ENCODE measurements at places on chromosomes 1 and 21.

GRCh38 chr21:33041981-33042380, 16.2 kb downstream of the OLIG2 start:
- DNase-seq, result no peak

DNA sequence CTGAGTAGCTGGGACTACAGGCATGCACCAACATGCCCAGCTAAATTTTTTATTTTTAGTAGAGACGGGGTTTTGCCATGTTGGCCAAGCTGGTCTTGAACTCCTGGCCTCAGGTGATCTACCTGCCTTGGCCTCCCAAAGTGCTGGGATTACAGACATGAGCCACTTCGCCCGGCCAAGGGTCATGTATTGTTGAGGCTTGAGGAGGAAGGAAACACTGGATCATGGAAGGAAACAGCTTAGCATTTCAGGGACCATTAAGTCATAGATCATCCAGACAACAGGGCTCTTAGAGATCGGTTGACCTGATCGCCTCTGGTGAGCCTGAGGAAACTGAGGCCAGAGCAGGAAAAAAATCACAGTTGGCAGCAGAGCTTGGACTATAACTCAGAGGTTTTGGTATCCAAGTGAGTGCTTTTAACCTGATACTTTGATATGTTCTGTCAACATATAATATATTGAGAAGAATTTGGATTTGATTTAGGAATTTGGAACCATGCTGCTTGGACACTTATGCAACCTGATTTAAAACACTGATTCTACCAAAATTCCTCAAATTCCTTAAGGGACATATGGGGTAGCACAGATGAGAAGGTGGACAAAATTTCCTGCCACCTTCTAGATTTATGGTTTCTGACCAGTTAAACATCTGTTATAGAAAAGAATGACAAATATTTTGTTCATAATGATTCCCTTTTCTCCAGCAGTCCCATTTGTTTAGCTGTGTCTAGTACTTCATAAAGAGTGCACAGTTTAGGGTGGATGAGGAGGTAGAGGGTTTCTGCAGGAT, 13.1 kb upstream of the BMP8A start:
- no peak for DNase-seq

- DNase-seq, result no peak
Observed at GRCh38 chr1:205066141-205066818, 18.0 kb downstream of the TMEM81 start.

DNA sequence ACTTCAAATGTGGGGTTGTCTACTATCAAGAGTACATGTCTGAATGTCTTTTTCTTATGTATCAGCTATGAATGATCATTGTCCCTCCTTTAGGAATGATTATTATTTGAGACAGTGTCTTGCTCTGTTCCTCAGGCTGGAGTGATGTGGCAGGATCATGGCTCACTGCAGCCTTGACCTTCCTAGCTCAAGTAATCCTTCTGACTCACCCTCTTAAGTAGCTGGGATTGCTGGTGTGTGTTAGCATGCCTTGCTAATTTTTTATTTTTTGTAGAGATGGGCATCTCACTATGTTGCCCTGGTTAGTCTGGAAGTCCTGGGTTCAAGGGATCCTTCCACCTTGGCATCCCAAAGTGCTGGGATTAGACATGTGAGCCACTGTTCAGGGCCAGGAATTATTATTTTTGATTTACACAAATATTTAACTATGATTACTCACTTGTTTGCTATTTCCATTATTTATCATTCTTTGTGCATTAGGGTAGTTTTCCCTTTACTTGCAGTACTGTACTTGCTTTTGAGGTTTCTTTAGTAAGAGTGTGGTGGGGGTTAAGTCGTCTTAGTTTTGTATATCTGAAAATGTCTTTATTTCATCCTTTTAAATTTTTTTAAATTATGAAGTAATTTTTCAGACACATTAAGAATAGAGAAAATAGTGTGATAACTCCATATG, 12.8 kb downstream of the S100A7 start:
- peak; percentile 30 for DNase-seq

- DNase-seq, result no peak
Observed at GRCh38 chr1:240287722-240288121, 196.0 kb downstream of the FMN2 start.

DNA sequence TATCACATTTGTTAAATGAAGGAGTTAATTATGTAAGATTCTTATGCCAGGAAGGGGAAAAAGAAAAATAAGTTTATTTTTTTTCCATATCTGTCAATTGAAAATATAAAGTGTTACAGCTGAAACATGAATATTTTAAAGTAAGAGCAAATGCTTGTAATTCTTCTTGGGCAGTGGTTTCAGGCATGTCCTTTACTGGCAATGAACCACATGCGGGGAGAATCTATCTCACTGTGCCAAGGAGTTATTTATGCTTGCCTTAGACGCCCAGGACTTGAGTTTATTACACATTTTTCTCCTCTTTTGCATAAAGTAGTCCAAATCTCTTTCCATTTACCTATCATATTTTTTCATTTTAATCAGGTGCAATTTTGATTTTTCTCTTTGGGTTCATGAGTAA, 207.8 kb upstream of the NRIP1 start:
- DNase-seq, result peak; percentile 57

DNA sequence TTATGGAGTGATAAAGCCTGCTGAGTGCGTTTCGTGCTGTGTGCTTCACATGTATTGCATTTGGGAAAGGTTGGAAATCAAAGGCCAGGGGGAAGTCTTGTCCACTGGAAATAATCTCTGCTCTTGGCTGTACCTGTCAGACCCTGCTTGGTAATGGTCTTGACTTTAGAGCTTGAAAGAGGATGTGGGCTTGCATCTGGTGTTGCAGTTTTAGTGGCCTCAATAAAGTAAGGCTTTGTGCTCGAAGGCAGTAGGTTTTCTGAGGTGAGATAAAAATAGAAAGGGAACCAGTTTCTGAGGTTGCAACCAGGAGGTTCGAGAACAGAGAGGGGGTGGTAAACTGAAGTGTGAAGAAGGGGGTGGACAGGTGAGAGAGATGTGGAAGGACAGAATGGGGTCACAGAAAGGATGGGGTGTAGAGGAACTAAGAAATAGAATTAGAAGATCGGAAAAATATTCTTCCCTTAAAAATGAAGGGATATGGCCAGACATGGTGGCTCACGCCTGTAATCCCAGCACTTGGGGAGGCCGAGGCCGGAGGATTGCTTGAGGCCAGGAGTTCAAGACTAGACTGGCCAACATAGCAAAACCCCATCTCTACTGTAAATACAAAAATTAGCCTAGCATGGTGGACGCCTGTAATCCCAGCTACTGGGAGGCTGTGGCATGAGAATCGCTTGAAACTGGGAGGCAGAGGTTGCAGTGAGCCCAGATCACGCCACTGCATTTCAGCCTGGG, 1.5 kb downstream of the S100PBP start:
- DNase-seq, result no peak

GRCh38 chr1:3599816-3600215, 11.5 kb downstream of the MEGF6 start:
- DNase-seq, result no peak

GRCh38 chr1:207646944-207647579, 2.1 kb downstream of the CR1L start:
- DNase-seq, result no peak

- no peak for DNase-seq
Observed at GRCh38 chr1:156741481-156741983, 644 bp upstream of the MRPL24 start.

DNA sequence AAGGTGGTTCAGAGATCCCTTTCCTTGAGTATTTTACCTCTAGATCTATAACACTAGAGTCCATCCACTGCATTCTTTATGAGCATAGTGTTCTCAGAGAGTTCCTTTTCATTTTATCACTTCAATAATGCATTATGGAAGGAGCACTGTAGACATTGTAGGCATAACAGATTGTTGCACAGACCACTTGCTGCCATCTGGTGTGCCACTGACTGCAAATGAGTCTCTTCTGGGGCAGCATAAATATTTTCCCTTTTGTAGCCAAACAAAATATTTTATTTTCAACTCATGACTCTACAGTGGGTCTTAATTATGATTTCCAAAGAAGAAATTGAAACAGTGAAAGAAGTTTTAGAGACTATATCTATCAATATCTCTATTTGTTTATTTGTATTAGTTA, 290.4 kb downstream of the OLFM3 start:
- DNase-seq, result no peak

DNA sequence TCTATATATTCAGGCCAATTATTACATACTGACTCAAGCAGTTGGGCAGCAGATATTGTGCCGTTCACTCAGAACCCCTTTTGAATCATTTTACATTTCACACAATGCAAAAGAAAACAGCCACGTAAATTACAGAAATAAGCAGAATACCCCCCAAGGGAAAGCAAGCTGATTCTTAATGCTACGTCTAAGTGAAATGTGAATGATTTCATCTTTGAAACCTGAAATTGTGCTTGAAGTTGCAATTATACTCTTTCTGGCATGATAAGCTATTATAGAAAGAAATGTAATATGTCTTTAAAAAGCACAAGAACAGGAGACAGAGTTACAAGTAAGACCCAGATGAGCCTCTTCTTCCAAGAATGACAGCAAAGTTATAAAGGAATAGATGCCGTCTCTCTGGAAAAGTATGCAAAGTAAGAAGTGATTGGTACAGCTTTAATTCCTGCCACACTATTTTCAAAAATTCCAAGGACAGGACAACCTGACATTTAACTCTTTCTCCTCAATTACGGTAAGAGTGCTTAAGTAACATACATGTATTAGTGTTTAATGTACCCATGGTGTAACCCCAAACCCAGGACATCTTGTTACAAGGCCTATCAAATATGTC, 891.5 kb upstream of the ADGRL2 start:
- no peak for DNase-seq

DNA sequence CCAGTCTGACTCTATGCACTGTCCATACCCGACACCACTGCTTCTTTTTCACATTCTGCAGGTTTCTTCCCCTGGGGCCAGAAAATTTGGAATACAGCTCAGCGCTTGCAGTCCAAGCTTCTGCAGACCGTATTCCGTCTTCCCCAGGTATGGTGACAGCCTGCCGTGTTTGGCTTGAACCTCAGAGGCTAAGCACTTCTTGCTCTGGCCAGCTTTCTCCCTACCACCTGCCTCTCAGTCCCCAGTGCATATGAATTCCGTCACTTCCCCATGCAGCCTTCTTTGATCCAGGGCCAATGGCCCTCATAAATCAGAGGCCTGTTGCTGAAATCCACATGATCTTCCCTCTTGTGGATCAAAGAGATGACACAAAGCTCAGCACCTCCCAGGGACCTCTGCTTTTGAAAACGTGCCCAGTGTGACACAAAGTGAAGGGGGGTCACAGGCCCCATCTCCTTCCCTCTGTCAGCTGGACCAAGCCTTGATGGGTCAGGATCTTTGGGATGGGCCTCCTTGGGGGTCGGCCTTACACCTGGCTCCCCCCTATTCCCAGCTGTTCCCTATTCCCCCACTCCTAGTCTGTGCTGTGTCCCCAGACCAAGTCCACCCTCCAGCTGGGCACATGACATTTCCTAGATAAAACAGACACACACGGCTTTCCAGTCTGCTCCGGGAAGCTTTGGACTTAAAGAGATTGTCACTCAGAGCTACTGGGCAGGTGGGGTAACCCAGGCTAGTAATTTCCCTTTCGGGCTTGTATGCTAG, 66.6 kb downstream of the HMGB4 start:
- DNase-seq, result no peak

- DNase-seq, result no peak
Observed at GRCh38 chr1:44759077-44759476, 16.3 kb upstream of the RPS8 start.

DNA sequence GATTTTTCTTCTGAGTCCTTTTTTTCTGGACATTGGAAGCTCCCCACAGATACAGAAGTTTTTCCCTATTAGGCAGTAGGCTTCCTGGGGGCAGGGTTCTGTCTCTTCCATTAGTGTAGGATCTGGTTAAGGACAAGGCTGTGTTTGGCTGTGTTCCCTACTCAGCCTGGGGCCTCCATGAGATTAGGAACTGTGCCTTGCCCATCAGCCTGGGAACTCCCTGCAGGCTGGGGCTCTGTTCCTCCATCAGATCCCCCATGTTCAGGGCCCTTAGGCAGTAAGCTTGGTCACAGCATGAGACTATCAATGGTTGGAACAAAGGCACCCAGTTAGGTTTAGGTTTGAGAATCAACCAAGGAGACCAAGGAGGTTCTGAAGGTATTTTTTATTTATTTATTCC, 22.7 kb downstream of the NAV1 start:
- DNase-seq, result no peak

DNA sequence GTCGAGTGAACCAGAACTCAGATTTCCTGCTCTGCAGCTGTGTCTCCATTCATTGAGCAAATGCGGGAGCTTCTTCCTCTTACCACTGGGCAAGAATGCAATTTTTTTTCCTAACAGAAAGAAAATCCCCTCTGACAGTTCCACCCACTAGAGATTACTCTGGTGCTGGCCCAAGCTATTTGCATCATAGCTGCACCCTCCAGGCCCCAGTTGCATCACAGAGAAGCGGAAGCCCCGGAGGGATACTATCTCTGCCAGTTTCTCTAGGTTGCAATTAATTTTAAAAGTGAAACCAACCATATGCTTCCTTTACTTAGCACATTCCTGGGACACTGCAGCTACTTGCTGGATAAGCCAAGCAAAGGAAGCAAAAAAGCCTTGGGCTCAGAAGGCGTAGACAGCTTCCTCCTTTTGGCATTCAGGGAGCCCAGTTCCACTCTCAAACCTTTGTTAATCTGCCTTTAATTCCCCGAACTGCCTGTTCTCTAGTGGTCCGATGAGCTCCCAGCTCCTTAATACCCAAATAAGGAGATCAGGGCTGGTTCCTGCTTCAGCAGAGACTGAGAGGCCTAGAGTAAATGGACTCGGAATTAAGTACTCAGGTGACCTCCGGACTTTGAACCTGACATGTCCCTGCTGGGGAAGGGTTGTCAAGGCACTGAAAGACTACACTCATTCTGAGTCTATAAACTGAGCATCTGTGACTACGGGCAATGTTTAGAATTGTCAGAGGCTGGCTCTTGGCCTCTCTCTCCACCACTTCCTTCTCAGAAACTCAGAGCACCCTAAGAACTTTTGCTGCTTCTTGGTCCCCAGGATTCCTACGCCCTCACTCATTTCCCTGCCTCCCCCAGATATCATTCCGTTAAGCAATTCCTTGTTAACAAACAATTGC, 72.5 kb upstream of the TNFSF18 start:
- DNase-seq, result peak; percentile 96

DNA sequence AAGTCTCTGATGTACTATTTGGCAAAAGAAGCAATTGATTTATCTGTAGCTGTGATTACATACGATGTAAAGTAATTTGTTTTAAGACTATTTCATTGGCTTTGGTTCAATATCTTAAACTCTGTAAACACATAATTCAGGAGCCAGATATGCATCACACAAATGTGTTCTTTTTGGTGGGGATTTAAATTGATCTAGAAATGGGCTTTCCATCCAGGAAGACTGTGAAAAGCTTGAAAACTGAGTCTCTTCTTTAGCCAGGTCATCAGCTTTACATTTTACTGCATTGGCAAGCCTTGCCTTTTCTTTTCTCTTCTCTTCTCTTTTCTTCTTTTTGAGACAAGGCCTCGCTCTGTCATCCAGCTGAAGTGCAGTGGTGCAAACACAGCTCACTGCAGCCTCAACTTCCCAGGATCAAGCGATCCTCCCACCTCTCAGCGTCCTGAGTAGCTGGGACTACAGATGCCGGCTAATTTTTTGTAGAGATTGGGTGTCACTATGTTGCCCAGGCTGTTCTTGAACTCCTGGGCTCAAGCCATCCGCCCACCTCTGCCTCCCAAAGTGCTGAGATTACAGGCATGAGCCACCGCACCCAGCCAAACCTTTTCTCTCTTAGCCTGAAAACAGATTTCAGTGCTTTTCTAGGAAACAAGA, 1.4 kb downstream of the RCAN3 start:
- DNase-seq, result no peak

GRCh38 chr1:246297279-246298265, 209.5 kb downstream of the SMYD3 start:
- no peak for DNase-seq

GRCh38 chr1:93658188-93658587, 23.4 kb downstream of the BCAR3 start:
- DNase-seq, result no peak
